ENCODE measurements at places on chromosomes 4 and X.

DNA sequence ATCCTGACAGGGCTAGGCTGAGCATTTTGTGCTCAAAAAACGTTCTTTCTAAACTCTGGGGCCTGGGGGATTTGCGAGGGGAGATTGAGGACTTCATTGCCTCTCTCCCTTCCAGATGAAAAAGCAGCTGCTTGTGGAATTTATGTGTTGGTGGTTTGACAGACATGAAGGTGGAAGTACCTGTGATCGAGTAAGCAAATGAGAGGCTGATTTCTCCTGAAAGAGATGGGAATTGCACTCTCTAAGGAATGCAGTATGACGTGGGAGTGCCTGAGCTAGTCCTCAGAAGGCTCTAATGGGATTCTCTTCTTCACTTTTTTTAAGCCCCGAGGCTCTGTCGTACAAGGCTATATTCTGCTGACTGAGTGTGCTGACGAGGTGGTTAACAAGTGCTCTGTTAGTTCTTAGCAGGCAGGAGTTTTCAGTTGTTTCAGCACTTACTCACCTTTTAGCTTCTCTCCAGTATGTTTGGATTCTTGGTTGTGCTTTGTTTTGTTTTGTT is 426.8 kb upstream of the CNKSR2 start:
- DNase-seq = no peak

DNA sequence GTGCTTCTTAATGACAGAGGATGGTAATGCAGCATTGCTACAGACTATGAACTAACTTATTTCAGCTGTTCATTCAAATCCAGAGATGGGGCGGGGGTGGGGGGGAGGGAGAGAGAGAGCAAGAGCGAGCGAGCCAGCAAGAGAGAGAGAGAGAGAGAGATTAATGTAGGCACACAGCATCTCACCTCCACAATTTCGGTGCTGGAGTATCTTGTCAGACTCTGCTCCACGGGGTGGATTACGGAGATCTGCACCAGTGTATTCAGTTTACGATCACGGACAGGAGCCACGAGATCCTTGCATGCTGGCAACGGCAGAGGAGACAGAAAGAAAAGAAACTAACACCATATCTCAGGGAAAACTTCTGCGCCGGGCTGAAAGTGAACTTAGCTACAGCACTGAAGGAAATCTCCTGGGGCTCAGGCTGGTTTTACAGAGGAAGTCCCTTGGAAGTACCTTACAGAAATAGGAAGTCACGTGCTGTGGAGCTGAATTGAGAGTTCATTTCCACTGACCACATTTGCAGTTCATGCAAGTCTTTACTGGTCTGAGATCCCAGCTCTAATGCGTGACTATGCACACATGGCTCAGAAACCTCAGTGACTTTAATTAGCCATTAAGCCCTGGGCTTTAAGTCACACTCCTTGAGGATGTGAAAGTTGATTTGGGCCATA is 440.9 kb downstream of the INPP4B start:
- peak; percentile 30 for DNase-seq

- no peak for DNase-seq
Measured at GRCh38 chrX:100615005-100615404, 21.6 kb downstream of the TSPAN6 start.

DNA sequence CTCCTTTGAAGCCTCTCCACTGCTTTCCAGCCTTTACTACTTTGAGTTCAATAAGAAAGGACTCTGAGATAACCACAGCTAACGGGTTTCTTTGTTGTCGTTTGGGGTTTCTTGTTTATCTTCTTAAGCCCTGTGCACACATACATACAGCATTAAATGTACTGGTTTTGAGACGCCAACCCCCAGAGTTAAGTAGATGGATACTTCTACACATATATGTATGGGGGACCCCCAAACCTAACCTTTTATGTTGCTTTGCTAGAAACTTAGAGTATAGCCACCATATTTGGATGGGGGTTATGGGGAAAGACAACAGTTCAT is 697 bp downstream of the CEP135 start:
- no peak for DNase-seq

DNA sequence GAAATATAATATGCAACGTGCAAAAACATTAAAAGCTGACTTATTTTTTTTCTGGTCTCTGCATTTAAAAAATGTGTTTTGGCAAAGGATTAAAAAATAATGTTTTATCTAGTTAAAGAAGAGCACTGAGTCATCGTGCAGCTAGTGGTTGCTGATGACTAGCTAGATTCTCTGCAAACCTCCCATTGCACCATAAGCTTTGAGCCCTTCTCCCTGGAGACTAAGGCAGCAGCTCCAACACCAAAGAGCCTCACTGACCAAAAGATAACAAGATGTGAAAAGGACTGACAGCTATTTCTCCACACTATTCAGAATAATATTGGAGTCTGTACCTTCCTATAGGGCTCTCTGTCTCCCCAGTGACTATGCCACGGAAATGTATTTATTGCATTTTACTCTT is 424.3 kb downstream of the SLITRK2 start:
- DNase-seq = no peak

GRCh38 chr4:138576684-138577083 is 334.5 kb upstream of the SLC7A11 start:
- no peak for DNase-seq

DNA sequence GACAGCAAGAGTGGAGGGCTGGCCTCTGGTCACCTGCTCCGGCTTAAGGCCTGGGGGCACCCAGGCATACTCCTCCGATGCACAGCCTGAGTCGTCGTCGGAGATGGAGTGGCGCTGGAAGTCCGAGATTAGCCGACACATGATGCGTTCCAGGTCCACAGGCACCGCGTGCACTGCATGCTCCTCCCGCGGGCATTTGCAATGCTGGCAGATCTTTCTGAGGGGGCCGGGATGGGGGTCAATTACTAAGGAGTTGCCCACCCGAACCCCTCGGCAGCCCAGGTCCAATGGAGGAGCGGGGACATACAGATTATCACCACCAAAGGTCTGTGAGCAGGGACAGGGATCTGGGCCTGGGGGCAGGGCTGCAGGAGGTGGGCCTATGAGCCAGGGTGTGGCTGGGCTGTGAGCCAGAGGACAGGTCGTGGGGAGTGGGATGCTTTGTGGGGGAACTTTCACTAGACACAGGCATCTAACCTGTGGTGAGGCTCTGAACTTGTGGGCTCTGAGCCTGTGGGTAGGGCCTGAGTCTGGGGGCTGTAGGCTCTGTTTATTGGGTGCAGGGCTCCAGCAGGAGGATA is 2.4 kb downstream of the PRICKLE3 start:
- DNase-seq = no peak

- no peak for DNase-seq
Measured at GRCh38 chrX:48461830-48462229, 8.2 kb downstream of the SLC38A5 start.

DNA sequence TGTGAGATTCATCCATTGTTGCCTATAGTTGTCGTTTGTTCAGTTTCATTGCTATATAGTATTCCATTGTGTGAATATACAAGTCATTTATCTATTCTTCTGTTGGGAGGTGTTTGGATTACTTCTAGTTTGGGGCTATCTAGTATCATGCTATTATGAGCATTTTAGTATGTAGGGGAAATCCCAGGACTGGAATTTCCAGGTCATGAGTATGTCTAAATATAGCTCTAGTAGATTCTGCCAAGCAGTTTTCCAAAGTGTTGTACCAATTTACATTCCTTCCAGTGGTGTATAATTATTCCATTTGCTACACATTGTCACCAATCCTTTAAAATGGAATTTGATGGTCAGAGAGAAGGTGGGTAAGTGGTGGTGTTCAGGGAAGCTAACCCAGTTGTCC is 30.1 kb downstream of the EGFL6 start:
- no peak for DNase-seq

- DNase-seq = no peak
Measured at GRCh38 chrX:26952213-26952612, 510.9 kb downstream of the PPP4R3C start.

- no peak for DNase-seq
Measured at GRCh38 chrX:9069573-9069972, 35.6 kb upstream of the FAM9B start.

- DNase-seq = no peak
Measured at GRCh38 chr4:57053508-57053907, 56.7 kb downstream of the IGFBP7 start.

- DNase-seq = no peak
Measured at GRCh38 chr4:7845493-7846128, 94.0 kb downstream of the AFAP1 start.

GRCh38 chr4:6008766-6009385 is 9.4 kb downstream of the C4orf50 start:
- no peak for DNase-seq

GRCh38 chrX:15674514-15674840 is 9.9 kb upstream of the CLTRN start:
- DNase-seq = no peak

GRCh38 chr4:128757712-128758111 is 51.8 kb upstream of the JADE1 start:
- DNase-seq = no peak

DNA sequence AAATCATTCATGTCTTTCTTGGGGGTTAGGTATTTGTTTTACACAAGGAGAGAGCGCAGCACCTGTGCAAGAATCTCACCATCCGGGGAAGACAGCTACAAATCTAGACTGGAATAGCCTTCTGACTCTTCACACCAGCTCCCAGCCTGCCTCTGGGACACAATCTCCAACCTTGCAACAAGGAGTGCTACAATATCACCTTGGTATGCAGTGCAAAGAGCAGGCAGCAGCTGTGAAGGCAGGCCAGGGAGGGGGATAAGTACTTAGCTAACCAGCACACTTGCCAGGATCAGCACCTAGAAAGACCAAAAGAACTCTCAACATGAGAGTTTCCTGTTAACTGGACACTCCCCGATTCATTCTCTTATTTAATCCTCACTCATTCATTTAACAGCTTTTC is 235.3 kb downstream of the AR start:
- DNase-seq = no peak

DNA sequence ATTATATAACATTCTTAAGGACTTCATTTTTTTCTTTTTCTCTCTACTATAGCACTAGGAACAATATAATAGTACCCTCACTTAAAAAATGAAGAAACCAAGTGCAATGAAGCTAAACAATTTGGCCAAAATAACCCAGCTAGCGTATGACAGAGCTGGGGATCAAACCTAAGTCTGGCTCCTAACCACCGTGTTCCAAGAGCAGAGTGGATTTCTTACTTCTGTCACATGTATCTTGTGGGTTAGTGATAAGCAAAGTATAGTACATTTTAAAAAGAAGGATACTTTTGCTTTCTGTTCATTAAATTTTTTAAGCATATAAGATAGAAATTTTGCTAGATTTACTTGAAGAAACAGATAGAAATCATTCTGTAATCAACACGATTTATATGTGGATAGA is 11.5 kb downstream of the LIMCH1 start:
- no peak for DNase-seq

- no peak for DNase-seq
Measured at GRCh38 chr4:44670506-44671199, 7.6 kb upstream of the GUF1 start.

DNA sequence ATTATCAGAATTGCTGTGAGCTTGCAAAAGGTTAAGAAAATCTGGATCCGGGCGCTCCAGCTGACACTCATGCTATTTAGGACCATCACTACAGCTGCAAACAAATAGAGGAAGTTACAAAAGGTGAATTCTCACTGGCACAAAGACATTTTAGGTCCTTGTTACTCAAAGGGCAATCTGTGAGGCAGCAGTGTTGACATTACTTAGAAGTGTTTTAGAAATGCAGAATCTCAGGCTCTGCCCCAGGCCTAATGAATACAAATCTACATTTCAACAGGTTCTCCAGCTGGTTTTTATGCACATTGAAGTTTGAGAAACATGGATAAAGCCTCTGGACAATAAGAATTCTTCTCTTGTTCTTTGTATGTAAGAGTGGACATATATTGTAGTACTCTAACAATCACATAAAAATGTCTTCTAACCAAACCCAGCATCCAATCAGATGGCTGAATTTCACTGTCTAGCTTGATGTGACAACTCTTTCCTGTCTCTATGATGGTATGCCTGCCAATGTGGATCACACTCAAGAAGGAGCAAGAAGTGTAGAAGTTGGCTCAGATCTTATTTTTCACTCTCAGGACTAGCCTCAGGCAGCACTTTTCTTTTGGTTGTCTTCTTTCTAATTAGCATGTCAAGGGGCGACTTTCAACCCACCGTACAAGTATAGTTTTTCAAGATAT is 18.8 kb downstream of the SLC7A11 start:
- no peak for DNase-seq

DNA sequence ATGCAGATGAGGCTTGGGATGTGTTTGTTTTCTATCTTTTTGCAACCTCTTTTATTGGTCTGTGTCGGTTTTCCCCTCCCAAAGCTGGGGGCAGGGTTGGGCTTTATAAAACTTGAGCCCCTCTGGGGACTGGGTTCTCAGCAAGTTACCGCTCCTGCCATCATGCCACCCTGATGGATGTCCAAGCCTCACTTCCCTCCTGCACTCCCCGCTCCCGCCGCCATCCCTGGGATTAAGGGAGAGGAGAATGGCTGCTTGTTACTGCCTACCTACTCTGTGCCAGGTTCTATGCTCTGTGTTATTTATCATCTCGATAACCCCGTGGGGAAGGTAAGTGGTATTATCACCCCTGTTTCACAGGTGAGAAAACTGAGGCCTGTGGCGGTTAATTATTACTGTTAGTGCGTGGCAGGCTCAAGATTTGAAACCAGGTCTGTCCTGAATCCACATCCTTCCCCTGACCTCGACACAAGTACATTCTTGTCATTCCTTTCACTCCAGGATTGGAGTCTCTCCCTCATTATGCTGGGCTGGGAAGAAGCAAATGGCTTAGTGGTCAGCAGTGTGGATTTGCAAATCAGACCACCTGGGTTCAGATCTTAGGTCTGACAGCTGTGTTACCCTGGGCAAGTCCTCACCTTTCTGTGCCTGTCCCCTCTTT is 4.5 kb downstream of the UBA1 start:
- no peak for DNase-seq

DNA sequence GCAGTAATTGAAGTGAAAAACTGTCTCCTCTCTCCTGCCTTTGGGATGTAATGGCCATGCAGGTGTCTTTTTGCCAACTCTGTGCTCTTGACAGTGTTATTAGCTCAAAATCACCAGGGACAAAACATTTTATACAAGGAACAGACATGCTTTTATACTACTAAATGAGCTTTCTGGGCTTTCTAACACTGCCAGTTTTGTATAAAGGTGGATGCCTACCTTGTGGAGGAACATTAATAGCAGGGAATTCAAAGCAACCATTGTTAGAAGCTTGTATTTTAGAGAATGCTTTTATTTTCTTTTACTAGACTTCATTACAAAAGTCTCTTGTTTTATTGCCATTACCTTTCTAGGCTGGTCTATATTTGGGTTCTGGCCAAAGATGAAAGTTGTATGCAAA is 54.7 kb upstream of the ARSJ start:
- no peak for DNase-seq
